ENCODE measurements at places on chromosomes 5 and 9.

GRCh38 chr9:73118898-73119554 is 32.6 kb upstream of the ANXA1 start:
- DNase-seq = peak; percentile 28

- DNase-seq = no peak
Observed at GRCh38 chr9:73325983-73326382, 174.3 kb downstream of the ANXA1 start.

- peak; percentile 1 for DNase-seq
Observed at GRCh38 chr5:83965441-83965840, 244.8 kb upstream of the HAPLN1 start.

DNA sequence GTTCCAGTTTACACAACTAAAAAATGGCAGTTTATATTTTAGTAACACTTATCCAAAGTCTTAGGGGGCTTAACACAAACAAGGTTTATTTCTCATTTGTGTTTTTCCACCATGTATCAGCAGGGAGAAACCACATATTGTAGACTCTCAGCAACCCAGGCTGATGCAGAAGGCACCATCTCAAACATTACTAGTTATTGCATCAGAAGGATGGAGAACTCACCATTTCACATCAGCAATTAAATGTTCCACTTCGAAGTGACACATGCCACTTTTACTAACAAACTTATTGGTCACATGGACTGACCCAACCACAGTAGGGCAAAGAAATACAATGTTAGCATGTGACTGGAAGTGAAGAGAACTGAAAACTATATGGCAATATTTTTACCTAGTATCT is 22.5 kb upstream of the SMC2 start:
- no peak for DNase-seq

DNA sequence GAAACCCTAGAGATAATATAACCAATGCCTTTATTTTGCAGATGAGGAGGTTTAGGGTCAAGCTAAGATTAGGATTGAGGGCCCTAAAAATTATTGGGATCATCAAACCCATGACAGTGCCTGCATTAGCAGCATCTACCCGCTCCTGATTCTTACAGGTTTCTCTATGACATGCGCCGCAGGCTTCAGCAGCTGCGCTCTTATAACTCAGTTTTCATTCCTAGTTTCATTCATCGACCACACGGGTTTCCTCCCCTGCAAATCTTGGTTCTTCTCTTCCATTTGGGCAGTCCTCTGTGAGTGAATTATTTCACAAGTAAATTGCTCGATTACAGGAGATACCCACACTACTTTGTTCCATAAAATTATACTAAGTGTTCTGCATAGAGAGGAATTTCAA is 137.2 kb downstream of the SLC24A2 start:
- no peak for DNase-seq

- no peak for DNase-seq
Observed at GRCh38 chr5:178416206-178416882, 173.8 kb downstream of the COL23A1 start.

DNA sequence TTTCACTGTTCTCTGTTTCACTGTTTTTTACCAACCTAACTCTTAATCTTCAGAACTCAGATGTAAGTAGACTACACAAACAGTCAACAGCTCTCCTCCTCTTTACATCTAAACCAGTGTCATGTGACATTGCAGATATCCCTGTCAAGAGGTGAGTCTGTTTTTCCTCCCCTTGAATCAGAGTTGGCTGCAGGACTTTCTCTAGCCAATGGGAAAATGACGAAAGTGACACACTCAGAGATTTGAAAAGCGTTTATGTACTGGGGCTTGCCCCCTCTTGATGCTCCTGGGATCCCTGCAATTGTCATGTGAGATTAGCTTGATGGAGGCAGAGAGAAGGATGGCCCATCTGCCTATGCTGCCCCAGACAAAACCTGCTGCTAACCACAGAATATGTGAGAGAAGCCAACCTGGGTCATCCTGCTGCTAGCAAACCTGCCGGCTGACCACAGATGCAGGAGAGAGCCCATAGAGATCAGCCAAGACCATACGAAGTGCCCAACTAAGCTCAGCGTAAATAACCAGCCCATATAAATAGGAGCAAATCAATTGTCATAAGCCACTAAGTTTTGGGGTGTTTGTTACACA is 111.1 kb downstream of the ASTN2 start:
- DNase-seq = no peak

GRCh38 chr9:852539-852938 is 11.0 kb downstream of the DMRT1 start:
- DNase-seq = no peak

DNA sequence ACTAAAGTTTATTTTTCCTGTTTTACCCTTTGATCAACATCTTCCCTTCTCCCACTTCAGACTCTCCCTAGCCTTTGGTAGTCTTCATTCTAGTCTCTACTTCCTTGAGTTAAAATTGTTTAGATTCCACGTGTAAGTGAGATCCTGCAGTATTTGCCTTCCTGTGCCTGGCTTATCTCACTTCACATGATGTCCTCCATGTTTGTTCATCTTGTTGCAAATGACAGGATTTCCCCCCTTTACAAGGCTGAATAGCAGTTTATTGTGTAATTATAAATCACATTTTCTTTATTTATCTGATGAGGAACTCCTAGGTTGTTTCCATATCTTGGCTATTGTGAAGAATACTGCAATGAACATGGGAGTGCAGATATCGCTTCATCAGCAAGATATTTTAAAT is 461.7 kb downstream of the CHSY3 start:
- no peak for DNase-seq

DNA sequence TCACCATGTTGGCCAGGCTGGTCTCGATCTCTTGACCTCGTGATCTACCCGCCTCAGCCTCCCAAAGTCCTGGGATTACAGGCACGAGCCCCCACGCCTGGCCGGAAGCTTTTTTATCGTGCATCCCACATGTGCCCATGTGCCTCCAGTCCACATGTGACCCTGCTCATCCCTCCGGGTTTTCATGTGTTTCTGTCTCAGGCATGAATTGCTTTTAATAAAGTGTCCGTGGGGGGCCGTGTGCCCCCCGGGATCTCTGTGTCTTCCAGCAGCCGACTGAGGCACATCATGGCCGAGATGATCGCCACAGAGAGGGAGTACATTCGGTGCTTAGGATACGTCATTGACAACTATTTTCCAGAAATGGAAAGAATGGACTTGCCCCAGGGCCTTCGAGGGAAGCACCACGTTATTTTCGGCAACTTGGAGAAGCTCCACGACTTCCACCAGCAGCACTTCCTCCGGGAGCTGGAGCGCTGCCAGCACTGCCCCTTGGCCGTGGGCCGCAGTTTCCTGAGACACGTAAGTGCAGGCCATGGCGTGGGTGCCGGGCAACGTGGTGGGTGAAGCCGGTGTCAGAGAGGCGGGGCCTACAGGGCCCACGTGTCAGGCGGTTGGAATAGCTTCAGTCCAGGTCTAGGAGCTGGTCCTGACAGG is 22.1 kb upstream of the LRRC14B start:
- DNase-seq = peak; percentile 10

- DNase-seq = peak; percentile 63
Observed at GRCh38 chr5:82405618-82406204, 127.6 kb upstream of the RPS23 start.

DNA sequence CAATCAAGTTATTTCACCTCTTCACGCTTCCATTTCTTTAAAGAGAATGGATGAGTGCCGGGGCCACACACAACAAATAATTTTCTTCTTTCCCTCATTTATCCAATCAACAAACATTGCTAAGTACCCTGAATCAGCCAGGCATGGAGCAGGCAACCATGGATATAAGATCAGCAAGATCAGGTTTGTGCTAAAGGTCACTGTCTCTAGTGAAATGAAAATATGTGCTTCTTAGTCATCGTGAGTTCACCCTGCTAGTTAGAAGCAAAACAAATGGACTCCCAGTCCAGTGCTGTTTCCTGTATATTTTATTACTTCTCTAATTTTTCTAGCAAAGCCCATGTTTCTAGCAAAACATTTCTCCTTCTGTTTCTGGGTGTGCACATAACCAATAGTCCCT is 629.2 kb downstream of the BNC2 start:
- DNase-seq = no peak

GRCh38 chr5:134177369-134178095 is 782 bp upstream of the SKP1 start:
- no peak for DNase-seq

GRCh38 chr5:152864991-152865390 is 459.9 kb upstream of the NMUR2 start:
- no peak for DNase-seq

DNA sequence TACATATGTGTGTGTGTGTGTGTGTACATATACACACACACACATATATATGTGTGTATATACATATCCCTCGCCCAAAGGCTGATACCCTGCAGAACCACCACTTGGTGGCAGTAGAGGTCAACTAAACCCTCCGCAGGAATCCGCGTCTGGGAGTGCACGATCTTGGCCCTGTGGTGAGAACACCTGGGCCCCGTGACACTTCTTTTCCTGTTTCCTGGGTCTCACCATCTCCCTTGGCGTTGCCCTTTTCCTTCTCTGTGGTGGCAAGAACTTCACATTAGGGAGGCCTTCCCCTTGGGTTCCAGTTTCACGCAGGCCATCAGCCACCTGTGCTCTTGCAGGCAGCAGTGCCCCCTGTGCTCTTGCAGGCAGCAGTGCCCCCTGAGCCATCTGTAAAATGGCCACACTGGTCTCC is 8.2 kb downstream of the IL9 start:
- DNase-seq = peak; percentile 78

GRCh38 chr5:158135682-158136179 is 276.8 kb upstream of the CLINT1 start:
- no peak for DNase-seq

DNA sequence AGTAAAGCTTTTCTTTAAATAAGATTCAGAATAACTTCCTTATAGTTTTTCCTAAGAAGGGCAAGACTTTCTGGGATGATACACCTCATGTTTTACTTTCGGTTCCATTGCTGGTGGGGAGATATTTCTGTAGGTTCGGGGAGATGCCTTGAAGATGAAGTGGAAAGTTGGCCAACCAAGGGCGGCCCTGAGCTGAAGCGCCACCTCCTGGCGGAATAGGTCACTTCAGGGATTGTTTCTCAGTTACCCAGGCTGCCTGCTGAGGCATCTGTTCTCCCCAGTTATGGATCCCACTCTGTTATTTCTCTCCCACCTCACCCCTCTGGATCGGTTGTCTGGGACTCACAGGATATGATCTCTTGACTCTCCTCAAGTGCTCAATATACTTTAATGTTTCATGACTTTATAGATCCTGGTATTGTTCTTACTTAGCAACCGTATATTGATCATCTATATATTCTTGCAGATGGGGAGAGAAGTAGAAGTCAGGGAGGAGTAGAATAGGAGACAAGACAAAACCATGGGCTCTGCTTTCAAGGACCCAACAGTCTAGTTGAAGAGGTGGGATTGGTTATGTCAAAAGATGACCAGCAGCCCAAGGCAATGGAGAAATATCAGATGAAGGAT is 23.4 kb downstream of the MEGF10 start:
- peak; percentile 73 for DNase-seq

- DNase-seq = no peak
Observed at GRCh38 chr5:1245905-1246576, 20.9 kb downstream of the SLC6A18 start.

DNA sequence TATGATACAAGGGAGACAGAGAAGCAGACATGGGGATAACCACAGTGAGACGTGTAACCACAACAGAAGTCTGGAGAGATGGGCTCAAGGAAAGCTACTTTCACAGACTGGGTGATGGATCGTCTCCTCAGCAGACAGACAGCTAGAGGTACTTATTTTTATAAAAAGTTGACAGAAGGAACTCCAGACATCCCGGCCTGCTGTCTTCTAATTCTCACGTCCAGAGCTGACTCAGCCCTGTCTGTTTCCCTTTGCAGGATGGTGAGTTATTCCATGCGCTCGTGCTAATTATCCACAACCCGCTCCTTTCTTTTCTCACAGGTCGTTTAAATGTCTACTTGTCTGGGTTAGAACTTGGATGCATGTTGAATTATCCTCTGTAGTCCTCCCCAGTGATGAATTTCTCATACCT is 304.5 kb downstream of the CWC27 start:
- no peak for DNase-seq

Measured in suppressor macrophage treated with lipopolysaccharide for 4 hours (primary cell).